Renal pelvis (tissue), 12 donors: ENCODE measurements at places on chromosomes 16 and 17. TPM values are rescaled to one million over a fixed set of nuclear protein-coding genes. Genes with fewer than 3 reads are reported as not detected.

- no peak for DNase-seq
Measured at GRCh38 chr17:784143-784542, 2.0 kb downstream of the MRM3 start.

GRCh38 chr17:47840001-47840741 lies 902 bp downstream of the SCRN2 start:
- DNase-seq, result no peak

DNA sequence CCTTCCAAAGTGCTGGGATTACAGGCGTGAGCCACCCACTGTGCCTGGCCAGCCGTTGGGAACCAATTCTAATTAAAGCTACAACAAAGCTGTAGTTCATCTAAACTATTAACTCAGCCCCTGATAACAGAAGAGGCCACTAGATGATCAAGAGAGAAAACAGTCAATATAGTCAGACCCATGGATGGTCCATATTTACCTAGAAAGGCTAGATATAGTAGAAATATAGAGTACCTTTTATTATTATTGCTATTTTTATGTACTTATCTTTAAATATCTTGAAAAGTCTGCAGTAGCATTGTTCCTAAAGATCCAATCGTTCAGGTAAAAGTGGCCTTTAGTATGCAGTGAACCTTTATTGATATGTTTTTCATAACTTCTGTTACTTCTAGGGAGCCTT lies 43.2 kb downstream of the RNF213 start:
- no peak for DNase-seq

DNA sequence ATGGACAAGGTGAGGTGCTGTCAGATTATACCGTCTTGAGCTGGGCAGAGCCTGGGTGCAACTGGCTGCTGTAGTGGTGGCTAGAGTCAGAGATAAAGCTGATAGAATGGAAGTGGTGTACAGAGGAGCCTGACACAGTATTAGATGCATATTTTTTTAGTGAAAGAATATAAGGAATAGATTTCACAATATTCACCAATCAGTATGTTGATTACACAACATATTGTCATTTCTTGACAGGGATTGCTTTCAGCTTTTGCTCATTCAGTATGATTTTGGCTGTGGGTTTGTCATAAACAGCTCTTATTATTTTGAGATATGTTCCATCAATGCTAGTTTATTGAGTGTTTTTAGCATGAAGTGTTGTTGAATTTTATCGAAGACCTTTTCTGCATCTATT lies 1.7 kb upstream of the CCL23 start:
- no peak for DNase-seq

GRCh38 chr17:38731526-38732294 lies 1.6 kb downstream of the CISD3 start:
- DNase-seq, result no peak

DNA sequence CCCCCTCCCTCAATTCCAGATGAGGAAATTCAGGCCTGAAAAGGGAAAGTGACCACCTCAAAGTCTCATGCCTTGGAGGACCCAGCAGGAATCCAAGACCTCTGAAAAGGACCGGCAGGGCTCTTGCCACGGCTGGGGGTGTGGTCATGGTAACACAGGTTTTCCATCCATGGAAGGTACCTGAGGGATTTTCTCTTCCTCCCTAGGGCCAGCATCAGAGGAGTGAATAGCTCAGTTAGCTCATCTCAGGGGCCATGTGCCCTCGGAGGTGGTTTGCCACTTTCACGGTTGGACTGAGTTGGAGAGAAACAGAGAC lies 1.3 kb downstream of the CIITA start:
- DNase-seq, result no peak

PDE6G gene
- polyA plus RNA-seq, result 13.4 TPM

DNA sequence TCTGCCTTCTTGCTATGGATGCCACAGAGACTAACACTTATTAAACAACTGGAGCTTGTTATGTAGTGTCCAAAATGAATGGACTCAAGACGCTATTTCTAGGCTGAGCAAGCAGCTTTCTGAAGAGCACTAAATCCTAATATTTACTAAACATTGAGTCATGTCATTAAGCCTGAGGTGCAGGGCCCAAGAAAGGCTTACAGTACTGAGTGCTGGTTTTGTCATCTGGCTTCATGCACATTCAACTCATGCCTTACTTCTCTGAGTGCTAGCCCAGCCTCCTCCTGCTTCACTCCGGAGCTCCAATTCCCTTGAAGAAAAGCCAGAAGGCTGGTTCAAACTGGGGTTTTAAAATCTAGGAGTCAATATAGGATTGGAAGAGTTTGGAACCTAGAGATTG lies 363.3 kb upstream of the CDH5 start:
- DNase-seq, result no peak

GRCh38 chr17:17811381-17812210 lies 25.2 kb downstream of the SREBF1 start:
- DNase-seq, result peak; percentile 73

DNA sequence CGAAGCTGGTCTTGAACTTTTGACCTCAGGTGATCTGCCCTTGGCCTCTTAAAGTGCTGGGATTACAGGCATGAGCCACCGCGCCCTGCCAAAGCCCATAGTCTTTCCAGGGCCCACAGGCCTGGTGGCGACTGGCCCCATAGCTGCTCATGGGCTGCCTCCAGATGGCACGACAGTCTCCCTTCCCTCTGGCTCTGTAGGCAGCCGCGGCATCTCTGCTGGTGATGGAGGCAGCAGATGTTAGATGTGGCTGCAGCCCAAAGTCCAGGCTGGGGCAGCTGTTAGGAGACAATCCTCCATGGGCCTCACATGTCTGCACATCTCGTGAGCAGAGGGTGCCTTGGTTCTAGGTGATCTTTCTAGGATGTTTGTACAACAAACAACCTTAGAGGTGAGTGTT lies 69.7 kb upstream of the DNAJA2 start:
- DNase-seq, result no peak
